ENCODE measurements at places on chromosomes 2 and 18.

GRCh38 chr18:7750095-7750663, 183.1 kb downstream of the PTPRM start:
- no peak for DNase-seq

DNA sequence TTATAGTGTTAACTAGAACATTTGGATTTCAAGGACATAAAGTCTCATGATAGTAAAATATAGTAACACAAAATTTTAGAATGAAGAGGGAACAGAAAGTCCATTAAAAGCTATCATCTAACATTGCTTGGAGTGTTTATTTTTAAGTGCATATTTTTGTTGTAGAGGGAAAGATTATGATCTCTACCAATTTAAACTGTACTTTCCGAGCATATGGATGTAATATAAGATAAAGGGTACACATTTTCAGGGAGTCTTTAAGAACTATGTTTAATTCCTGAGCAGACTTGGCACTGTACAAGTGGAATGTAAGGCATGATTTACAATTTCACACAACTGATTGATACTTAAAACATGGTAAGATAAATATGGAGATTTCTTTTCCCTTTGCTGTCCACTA, 34.2 kb upstream of the ZNF804A start:
- DNase-seq = no peak

DNA sequence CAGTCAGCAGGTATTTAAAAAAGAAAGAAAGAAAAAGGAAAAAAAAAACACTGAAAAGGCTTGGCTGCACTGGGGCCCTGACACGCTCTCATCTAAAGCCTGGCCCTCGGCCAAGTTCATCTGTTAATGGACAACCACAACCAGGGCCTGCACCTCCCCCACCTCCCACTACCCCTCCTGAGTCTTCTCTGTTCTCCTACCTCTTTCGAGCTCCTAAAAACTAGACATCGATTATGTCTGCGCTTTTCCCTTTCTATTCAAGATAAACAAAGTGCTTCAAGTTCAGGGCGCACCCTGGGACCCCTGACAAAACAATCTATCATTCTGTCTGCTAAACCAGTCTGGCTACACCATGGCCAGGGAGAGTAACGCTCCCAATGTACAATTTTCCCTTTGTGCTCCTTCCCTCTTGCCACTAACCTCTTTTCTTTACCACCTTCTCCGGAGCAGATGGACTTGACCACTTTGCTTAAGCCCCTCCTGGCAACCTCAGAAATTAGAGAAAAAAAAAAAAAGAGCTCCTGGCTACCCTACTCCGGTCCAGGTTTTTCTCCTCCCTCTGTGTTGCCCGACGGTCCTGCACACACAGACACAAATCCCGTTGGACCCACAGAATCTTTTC, 22.7 kb downstream of the BCL11A start:
- peak; percentile 68 for DNase-seq

- DNase-seq = no peak
Observed at GRCh38 chr2:164752956-164753355, 88.7 kb downstream of the COBLL1 start.

DNA sequence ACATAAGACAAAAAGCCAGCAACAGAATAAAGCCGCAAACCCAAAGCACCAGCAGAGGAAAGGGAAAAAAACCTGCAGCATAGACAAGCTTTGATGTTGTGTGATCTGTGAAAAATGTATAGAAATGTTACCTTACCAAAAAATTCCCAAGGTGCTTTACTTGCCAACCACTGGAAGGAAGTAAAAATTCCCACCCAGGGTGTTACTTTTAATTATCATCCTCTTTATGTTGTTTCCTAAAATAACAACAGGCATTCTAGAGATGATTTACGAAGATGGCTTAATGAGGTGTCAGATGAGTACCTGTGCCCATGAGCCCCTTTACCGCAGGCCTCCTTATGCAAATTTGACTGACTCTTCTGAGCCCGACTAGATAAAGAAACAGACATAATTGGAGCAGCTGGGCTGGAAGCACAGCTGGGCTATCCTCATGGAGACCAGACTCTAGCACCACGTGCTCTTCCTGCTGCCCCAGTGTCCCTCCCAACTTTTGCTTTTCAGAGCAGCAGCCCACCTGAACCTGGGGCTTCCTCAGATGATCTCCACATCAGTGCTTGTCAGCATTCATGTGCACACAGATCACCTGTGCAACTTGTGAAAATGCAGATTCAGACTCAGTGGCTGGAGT, 41.5 kb downstream of the SRSF7 start:
- DNase-seq = no peak

GRCh38 chr2:73033142-73033765, 38.3 kb downstream of the SFXN5 start:
- no peak for DNase-seq

DNA sequence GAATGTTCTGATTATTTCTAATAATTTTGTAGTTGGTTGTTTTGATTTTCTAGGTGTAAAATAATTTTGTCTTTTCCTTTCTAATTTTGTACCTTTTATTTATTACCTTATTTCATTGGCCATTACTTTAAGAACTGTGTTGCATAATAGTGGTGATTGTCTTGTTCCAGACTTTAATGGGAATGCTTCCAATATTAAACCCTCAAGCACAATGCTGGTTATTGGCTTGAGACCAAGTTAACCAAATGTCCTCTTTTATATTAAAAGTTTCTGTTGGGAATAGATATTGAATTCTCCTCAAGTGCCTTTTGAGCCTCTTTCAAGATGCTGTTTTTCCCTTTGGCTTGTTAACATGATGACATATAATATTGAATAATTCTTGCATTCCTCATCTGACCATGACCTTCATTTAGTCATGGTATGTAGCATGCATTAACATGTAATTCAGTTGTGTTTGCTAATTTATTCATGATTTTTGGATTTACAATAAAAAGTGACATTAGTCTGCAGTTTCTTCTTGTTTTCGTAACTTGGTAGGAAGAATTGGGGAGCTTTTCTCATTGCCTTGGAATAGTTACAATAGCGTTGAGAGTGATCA, 141.7 kb downstream of the DIS3L2 start:
- DNase-seq = no peak

GRCh38 chr18:9735238-9735637, 27.1 kb downstream of the RAB31 start:
- no peak for DNase-seq

- DNase-seq = peak; percentile 25
Observed at GRCh38 chr2:132415915-132416722, 486 bp upstream of the GPR39 start.

- no peak for DNase-seq
Observed at GRCh38 chr2:98737848-98738247, 6.9 kb upstream of the MGAT4A start.

DNA sequence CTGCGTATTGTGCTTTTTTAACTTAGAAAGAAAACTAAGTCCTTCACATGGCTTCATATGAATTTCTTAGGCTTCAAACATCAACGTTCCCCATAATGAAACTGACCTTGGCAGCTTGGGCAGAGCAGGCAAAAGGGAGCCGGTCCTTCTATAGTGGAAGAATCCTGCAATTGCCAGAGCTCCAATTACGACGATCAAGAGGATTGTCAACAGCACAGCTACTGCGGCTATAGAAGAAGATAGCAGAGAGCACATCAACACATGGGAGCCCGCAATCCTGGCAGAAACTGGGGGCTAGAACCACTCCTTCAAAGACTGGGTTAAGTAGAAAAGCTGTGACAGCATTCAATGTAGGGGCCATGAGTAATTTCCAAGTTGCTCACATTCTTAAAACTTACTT, 69.8 kb downstream of the DHRS9 start:
- no peak for DNase-seq

DNA sequence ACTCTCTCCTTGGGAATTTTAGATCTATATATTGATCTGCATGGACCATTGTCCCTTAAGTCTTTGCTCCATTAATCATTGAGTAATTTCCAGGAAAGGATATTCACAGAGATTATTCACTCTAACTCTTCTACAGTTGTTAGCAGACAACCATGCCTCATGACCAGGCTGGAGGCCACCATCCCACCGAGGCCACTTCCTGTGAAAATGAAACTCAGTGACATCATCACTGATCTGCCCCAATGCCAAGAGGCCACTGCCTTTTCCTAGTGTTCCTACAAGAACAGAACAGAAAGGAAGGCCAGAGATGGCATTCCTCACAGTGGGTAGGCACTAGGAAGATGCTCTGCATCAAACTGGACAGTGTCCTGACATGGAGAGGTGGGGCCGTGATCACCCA, 161.3 kb downstream of the DTNA start:
- no peak for DNase-seq

- no peak for DNase-seq
Observed at GRCh38 chr18:12318857-12319256, 10.8 kb downstream of the TUBB6 start.

All from heart right ventricle (tissue), 16 donors.